AG08395 (cell line): ENCODE measurements at places on chromosomes 16 and 17.
A peak's percentile ranks its signal among the peaks of the same experiment; 100 is the strongest.

GRCh38 chr17:82272495-82273326 is 789 bp downstream of the CSNK1D start:
- DNase-seq: no peak

DNA sequence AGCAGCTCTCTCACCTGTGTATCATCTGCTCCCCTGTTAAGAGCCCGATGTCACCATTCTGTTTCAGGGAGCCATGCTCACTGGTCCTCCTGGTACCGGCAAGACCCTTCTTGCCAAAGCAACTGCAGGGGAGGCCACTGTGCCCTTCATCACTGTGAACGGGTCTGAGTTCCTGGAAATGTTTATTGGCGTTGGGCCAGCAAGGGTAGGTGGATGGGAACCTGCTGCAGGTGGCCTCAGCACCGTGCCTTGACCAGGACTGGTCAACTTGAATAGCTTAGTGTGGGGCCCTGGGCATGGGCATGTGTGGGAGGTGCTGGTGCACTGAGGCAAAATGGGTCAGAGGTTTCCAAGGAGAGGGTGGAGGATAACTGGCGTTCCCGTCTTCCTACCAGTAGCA is 28.5 kb downstream of the DBNDD1 start:
- no peak for DNase-seq

GRCh38 chr17:29592850-29593551 is at the start of gene ANKRD13B:
TSS of gene ANKRD13B (plus strand) at chr17:29593132. CDS start at chr17:29593622, 490 bp downstream.
- no peak for DNase-seq

- no peak for DNase-seq
Observed at GRCh38 chr17:63969278-63969677, 3.4 kb downstream of the SCN4A start.

- DNase-seq: no peak
Observed at GRCh38 chr17:13352747-13353415, 248.8 kb downstream of the HS3ST3A1 start.

GRCh38 chr16:3127745-3128144 is 7.1 kb upstream of the ZNF213 start:
- DNase-seq: no peak

DNA sequence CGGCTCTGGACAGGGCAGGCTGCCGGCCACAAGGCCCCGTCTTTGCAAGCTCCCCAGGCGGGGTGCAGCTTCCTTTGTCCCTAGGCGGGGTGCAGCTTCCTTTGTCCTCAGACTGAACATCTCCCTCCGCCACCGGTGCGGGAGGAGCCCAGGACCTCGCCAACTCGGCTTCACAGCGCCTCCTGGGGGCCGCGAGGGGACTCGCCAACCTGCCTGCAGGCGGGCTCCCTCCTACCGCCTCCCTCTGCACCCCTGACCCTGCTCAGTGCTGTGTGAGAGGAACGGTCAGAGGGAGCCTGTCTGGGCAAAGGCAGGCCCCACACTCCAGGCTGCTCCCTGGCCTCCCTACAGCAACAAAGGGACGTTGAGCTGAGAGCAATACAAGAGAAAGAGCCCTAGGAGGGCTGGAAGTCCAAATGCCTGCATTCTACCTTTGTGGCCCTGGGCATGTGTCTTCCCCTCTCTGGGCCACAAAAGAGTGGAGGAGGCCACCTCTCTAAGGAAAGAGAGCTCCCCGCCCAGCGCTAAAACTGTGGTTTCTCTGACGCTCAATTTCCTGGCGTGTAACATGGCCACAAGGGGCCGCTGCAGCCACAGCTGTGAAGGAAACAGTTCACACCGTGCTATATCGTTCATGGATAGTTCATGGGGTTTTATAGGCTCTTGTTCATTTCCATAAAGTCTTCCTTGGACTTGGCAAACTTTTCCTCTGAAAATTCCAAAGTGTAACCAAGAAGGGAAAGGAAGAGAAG is 20.9 kb upstream of the KRT19 start:
- peak; percentile 86 for DNase-seq

- no peak for DNase-seq
Observed at GRCh38 chr17:81910840-81911276, 341 bp downstream of the PCYT2 start.

DNA sequence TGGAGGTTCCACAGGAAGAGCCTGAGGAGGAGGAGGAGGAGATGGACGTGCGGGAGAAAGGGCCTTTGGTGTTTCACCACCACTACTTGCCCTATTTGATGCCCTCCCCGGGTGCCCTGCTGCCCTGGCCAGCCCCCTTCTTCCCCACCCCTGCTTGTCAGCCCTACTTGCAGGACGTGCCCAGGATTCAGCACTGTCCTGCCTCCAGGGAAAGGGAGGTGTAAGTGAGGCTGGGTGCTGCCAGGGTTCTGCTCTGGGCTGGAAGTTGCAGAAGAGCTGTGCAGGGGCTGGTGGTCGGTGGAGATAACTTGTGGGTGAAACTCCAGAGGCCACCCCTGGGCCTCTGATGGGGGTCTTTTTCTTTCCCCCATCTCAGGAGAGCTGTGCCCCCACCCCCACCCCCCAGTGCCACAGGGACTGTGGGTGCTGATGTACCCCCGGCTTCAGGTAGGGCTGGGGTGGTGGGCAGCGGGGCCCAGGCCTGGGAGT is 3.0 kb downstream of the PRR29 start:
- no peak for DNase-seq

DNA sequence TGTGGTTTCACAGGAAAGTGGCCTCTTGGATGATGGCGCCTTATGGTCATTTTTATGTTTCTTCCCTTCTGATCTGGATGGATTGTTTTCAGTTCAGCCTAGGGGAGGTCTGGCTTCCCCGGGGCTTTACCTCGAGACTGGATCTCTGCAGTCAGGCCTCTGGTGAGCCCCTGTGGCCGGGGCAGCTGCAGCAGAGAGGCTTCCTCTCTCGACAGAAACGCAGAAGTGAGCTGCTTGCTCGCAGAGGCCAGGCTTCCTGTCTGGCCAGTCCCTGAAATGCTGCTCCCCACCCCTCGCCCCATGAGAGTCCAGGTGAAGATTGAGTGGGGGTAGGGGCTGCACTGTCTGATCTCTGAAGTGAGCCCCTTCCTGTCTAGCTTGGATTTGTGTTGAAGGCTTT is 44.0 kb downstream of the PLCG2 start:
- DNase-seq: no peak
